ENCODE measurements at places on chromosomes 4 and X.
A peak's percentile ranks its signal among the peaks of the same experiment; 100 is the strongest.

DNA sequence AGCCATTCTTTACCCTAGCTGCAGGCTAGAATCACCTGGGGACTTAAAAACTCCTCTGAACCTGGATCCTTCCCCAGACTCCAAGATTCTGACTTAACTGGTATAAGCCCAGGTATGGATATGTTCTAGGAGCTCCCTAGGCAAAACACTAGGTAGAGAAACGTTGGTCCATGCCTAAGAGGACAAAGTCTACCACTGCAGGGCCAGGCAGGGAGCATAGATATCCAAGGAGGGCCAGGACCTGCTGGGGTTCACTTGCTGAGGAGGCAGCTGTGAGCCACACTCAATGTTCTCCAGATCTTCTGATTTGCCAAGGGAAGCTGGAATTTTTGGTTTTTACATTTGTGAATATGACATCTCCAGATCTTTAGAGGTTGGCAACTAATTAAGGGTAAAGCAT is 48.6 kb upstream of the TRIM2 start:
- DNase-seq = no peak

GRCh38 chr4:153466949-153467896 is 1.1 kb downstream of the TMEM131L start:
- peak; percentile 41 for DNase-seq

DNA sequence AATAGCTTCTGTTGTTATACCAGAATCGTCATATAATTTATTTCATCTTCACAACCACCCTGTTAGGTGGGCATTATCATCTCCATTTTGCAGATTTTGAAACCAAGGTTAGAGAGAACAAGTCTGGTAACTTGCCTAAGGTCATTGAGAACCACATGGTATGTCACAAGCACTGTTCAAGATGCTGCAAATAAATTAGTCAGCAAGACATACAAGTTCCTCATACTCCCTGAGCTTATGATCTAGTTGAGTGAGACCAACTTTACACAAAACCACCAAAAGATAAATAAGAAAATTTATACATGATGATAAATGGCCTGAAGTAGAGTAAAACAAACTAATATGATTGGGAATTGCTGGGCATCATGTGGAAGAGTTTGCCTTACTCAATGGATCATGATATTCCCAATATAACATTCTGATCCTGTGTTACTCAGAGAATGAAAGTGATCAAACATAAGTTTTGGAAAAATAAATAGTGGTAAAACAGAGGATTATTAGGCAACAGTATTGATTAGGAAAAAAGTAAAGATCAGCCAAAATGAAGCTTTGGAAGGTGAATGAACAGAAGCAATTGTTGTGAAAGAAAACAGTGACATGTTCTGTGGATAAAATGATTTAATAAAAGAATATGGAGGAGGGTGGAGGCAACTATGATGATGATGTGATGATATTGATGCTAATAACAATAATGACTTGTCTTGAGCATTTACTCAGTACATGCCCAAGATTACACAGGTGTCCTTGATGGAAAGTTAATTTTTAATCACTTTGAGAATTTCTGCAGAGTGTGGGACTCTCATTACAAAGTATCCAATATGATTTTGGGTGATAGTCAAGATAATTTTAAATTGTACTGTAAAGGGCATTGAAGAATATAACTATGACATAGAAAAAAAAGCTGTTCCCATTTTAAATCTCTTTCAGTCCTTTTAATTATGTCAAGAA is 34.1 kb upstream of the IL1RAPL1 start:
- no peak for DNase-seq

- no peak for DNase-seq
Measured at GRCh38 chr4:112083587-112084347, 61.5 kb upstream of the FAM241A start.

DNA sequence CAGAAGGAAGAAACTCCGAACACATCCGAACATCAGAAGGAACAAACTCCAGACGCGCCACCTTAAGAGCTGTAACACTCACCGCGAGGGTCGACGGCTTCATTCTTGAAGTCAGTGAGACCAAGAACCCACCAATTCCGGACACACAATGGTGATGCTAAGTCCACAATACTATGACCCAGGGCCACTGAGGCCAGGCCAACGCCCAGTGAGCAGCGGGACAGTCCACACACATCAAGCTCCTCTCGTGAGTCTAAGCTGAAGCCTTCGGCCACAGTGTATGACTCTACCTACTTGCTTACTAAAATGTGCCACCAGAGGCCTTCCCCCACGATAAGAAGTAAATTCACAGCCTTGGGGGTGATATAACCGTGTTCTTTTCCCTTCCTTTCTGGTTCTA is 10.2 kb upstream of the CDKN2AIP start:
- no peak for DNase-seq
